ENCODE measurements at places on chromosomes 1 and 21.

- no peak for DNase-seq
These were observed 21.8 kb downstream of the COA7 start for GRCh38 chr1:52676249-52676903.

- no peak for DNase-seq
These were observed 2.4 kb upstream of the ALPL start for GRCh38 chr1:21506804-21507203.

DNA sequence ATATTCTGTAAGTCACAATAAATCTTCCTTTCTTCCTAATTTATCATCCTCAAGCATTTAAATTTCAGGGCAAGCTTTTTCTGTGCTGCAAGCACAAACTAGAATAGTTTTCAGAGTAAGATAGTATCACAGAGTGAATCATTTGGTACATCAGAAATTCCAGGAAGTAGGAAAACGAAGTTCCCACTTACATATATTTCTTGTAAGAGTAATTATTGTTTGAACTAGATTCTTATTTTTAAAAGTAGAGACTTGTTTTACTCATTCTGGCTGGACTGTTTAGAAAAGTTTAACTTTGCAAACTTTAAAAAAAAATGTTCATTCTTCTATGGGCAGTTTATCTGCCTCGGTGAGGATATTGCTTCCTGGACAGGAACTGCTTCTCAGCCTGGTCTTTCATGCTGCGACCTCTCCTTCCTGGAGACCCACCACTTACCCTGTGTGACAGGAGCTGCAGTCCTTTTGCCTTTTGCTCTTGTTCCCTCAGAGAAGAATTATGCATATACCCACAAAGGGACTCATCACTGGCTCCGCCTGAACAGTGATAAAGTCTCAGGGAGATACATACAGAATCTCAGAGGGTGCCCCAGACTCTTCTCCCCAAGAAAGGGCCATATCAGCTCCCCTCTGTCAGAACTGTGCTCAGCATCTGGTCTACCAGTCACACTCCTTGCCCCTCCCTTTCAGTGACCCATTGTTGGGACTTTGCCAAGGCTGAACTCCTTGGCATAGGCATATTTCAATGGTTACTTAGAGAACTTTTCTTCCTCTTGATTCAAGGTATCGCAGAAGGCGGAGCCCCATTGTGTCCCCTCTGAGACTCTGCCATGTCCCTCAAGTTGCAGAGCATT lies 102.7 kb upstream of the CD55 start:
- no peak for DNase-seq

DNA sequence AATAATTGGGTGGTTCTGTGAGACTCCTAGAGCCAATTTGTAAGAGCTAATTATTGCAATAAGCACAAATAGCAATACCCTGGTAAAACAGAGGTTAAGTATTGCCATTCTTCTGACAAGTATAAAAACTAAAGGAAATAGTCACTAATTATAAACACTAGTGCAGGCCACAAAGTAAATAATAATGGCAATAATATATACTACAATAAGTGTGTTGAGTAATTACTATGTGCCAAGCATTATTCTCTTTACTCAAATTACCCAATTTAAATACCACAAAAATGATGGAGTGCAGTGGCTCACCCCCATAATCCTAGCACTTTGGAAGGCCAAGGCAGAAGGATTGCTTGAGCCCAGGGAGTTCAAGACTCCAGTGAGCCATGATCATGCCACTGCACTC lies 15.3 kb downstream of the ZMYM6 start:
- DNase-seq, result no peak

GRCh38 chr1:14259191-14259757 lies 339.2 kb upstream of the KAZN start:
- no peak for DNase-seq
